ENCODE measurements at places on chromosomes 3 and 15.

GRCh38 chr3:151923901-151924300 is 50.5 kb downstream of the SUCNR1 start:
- no peak for DNase-seq

- DNase-seq = no peak
Observed at GRCh38 chr15:55496716-55497115, 11.3 kb downstream of the DNAAF4 start.

DNA sequence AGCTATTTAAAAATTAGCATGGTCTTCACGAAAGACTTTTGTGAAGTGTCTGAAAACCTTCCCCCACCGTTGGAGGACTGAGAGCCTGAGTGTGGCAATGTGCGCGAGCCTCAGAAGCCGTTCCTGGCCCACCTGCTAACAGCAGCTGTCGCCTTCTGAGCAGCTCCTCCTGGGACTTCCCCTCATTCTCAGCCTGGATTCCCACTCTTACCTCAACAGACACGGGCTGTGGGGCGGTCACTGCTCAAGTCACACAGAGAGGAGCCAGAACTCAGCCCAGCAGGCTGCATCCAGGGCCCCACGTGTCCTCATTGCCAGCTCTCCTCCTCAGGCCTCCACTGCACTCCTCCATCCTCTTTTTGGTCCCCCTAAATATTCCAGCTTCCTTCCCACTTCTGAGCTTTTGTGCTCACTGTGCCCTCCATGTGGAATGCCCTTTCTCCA is 7.8 kb downstream of the DNASE1L3 start:
- no peak for DNase-seq

DNA sequence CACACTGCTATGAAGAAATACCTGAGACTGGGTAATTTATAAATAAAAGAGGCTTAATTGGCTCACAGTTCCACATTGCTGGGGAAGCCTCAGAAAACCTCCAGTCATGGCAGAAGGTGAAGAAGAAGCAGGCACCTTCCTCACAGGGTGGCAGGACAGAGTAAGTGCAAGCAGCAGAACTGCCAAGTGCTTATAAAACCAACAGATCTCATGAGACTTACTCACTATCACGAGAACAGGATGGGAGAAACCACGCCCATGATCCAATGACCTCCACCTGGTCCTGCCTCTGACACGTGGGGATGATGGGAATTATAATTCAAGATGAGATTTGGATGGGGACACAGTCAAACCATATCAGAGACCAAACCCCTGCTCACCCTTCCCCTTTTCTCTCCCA is 75.0 kb downstream of the TRIM69 start:
- DNase-seq = no peak

- DNase-seq = no peak
Observed at GRCh38 chr3:76177610-76178009, 392.3 kb upstream of the ZNF717 start.

- no peak for DNase-seq
Observed at GRCh38 chr3:11239796-11240195, 32.4 kb upstream of the ATG7 start.

Data from activated CD4-positive, alpha-beta memory T cell treated with anti-CD3 and anti-CD28 coated beads for 36 hours (primary cell).